ENCODE measurements at places on chromosomes 4 and X.

GRCh38 chrX:8675006-8675630 lies 56.8 kb downstream of the ANOS1 start:
- DNase-seq: no peak

DNA sequence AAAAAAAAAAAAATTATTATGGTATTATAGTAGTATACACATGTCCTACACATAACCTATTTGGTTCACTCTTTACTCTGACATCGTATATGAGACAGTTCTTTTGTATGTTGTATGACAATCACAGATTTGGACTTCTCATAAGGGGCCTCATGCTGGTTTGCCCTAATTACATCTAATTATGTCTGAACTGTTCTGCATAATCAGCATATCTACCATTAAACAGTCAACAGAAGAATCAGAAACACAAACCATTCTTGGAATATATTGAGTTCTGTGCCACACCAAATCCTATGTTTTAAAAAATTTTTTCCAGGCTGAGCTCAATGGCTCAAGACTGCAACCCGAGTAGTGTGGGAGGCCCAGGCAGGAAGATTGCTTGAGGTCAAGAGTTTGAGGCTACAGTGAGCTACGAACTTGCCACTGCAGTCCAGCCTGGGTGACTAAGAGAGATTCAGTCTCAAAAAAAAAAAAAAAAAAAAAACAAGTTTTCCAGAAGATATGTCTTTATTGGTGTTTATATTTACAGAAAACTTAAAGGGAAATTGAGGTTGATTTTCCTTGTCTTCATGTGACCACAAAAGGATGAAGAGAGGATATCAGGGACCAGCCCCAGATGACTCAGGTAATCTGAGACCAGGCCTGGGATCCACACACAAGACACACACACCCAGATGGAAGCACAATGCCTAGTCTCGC lies 22.2 kb downstream of the TRIM61 start:
- DNase-seq: no peak

DNA sequence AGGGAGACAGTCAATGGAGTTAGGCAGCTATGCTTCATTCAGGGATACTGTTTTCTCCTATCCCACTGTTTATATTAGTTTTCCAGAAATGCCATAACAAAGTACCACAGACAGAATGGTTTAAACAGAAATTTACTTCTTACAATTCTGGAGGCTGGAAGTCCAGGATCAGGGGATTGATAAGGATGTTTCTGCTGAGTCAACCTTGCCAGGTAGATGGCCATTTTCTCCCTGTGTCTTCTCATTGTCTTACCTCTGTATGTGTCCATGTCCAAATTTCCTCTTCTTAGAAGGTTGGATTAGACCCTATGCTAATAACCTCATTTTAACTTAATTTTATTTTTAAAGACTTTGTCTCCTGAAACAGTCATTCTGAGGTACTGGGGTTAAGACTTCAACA lies 20.5 kb upstream of the EPGN start:
- DNase-seq: no peak

- no peak for DNase-seq
These were observed 405.5 kb upstream of the NR3C2 start for GRCh38 chr4:148847544-148848255.

DNA sequence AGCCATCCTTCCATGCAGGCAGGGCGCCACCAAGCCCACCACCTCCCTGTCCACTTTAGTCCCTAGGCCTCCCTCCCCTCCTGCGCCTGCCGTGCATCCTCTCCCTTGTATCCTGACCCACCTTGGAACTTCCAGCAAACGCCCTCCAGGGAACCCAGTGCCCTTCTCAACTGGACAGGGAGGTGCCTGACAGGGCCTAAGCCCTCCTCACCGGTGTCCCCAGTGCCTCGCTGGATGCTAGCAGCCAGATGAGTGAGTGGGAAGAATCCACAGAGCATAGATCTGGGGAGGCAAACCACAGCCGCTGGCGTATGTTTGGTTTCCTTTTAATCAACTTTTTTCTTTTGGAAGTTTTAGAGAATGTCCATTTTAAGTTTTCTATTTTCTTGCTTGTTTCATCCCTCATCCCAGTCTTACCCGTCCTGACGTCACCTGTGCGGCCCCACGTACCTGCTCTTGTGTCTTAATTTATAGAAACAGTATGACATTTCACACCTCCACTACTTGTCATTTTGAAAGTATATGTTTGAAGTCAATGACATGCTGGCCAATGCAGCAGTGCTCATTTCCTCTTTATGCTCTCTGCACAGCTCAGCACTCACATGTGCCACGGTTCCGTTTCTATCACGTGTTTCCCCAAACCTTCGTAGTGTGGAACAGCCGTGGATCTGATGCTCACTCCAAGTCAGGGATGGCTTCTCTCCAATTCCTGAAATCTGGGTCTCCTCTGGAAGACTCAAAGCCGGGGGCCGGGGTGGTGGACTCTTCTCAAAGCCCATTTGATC lies 3.4 kb upstream of the HMX1 start:
- no peak for DNase-seq

DNA sequence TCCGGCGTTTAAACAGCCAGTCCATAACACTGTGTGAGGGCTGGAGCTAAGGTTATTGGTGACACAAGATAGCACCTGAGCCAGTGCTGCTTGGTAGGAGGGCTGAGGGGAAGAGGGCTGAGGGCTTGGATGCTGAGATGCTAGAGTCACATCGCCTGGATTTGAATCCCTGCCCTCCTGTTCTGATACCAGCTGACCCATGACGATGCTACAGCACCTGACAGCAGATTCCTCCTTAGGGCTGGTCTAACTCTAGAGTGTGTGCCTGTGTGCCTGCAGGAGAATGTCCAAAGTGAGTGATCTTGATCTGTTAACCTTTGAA lies 102.5 kb downstream of the PTTG2 start:
- DNase-seq: no peak

- DNase-seq: no peak
These were observed 83.5 kb upstream of the AP1S2 start for GRCh38 chrX:15938072-15938471.

GRCh38 chr4:140256941-140257340 lies 103.0 kb upstream of the MAML3 start:
- DNase-seq: no peak
